ENCODE measurements at places on chromosomes 6 and 20. TPM values are rescaled to one million over a fixed set of nuclear protein-coding genes. Genes with fewer than 3 reads are reported as not detected.

- DNase-seq = no peak
Observed at GRCh38 chr6:11426571-11426970, 111.0 kb upstream of the TMEM170B start.

DNA sequence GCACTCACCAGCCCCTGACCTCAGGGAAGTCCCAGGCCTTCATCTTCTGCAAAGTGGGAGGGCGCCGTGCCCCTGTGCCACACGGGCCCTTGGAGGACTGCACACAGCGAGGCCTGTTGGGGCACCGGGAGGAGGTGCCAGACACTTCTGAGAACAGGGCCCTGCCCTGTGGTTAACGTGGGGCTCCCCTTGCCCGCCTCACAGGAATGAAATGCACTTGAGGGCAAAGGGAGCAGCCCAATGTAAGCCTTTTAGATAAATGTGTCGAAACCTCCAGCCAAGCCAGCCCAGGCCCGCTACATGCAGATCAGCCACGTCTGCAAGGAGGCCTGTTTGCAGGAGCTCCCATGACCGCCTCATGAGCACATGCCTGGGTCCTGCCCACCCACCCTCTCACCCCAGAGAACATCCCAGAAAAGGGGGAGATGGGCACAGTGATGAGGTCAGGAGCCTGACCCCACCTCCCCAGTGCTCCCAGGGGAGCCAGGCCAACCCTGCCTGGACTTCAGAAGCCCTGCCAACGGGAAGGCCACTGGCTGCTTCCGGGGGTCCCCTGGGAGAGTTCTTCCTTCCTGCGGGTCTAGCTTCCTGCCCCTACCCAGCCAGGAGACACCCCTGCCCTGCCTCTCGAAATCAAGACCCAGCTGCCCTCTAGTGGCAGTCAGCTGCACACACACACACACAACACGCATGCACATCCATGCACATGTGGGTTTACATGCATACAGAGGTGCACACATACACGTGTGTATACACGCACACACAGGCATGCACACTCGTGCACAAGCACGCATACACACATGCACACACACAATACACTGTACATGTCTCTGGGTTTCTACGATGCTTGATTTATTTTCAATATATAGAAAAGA, 178.7 kb downstream of the TAF4 start:
- peak; percentile 27 for DNase-seq

GRCh38 chr20:45445805-45446562, 23.6 kb upstream of the WFDC2 start:
- peak; percentile 35 for DNase-seq

GRCh38 chr20:53227523-53227922, 255.4 kb downstream of the TSHZ2 start:
- no peak for DNase-seq

- DNase-seq = no peak
Observed at GRCh38 chr20:59425572-59425971, 125.2 kb downstream of the EDN3 start.

GRCh38 chr6:9140172-9140571, 704.8 kb upstream of the SLC35B3 start:
- no peak for DNase-seq

- DNase-seq = no peak
Observed at GRCh38 chr20:25444556-25444955, 37.1 kb downstream of the GINS1 start.

GRCh38 chr6:17985934-17986655, 1.3 kb downstream of the KIF13A start:
- no peak for DNase-seq

DNA sequence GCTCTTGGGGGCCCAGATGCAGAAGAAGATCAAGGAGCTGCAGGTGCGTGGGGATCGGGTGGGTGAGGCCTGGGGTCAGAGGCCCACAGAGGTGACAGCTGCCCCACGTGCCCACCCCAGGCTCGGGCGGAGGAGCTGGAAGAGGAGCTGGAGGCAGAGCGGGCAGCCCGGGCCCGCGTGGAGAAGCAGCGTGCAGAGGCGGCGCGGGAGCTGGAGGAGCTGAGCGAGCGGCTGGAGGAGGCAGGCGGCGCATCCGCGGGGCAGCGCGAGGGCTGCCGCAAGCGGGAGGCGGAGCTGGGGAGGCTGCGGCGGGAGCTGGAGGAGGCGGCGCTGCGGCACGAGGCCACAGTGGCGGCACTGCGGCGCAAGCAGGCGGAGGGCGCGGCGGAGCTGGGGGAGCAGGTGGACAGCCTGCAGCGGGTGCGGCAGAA, 41.5 kb downstream of the MYH7B start:
- no peak for DNase-seq

DNA sequence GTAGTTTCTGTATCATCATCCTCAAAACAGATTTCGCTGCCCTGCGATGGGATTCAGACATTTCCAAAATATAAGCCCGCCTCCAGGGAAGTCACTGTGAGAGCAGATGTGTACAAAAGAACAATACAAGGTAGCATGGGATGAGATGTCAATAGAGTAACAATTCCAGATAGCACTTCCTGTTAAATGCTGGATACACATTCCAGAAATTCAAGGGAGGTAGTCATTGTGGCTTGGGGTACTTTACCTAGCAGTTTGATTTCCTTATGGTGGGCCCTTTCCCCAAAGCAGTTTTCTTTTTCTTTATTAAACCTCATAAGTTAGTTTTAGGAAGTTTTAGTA, 2.5 kb downstream of the RNF217 start:
- DNase-seq = no peak

DNA sequence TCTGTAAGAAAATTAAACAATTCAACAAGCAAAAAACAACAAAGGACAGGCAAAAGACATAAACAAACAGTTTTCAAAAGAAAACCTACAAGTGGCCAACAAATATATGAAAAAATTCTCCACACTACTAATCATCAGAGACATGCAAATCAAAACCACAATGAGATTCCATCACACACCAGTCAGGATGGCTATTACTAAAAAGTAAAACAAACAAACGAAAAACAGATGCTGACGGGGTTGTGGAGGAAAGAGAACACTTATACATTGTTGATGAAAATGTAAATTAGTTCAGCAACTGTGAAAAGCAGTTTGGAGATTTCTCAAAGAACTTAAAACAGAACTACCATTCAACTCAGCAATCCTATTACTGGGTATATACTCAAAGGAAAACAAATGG, 537.6 kb downstream of the HDGFL1 start:
- DNase-seq = no peak

GRCh38 chr6:41372832-41373626, 37.6 kb downstream of the NCR2 start:
- no peak for DNase-seq

DNA sequence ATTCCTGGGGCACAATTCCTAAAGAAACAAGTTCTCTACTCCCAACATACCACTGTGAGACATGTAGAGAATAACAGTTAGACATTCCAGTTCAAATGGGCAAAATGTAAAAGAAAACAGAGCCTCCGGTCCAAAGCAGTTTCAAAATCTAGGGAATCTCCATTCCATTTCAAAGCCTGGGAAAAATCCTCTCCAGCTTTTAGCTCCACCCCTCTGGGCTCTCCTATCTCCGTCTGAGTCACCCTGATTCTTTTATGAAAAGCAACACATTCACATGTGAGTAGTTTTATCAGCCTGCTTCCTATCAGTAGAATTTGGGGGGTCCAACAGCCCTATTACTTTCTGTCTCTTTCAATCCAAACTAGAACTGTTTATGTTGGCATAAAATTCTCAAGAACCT, 3.7 kb downstream of the CSNK2A1 start:
- DNase-seq = no peak

DNA sequence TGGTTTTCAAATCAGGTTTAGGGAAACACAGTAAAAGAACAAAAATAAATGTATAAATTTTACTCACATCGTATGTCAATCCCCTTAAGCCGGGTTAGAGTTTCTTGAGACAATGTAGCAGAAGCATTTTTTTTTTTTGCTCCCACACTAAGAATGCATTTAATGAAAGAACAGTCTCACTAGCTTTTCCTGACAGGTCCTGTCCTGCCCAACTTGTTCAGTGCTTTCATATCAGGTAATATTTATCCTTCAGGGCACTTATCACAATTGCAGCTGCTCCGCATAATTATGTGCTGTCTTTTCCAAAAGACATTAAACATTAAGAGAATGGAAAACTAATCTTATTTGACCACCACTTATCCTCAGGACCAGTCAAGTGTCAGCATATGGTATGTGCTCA, 632.0 kb downstream of the HTR1B start:
- no peak for DNase-seq

DNA sequence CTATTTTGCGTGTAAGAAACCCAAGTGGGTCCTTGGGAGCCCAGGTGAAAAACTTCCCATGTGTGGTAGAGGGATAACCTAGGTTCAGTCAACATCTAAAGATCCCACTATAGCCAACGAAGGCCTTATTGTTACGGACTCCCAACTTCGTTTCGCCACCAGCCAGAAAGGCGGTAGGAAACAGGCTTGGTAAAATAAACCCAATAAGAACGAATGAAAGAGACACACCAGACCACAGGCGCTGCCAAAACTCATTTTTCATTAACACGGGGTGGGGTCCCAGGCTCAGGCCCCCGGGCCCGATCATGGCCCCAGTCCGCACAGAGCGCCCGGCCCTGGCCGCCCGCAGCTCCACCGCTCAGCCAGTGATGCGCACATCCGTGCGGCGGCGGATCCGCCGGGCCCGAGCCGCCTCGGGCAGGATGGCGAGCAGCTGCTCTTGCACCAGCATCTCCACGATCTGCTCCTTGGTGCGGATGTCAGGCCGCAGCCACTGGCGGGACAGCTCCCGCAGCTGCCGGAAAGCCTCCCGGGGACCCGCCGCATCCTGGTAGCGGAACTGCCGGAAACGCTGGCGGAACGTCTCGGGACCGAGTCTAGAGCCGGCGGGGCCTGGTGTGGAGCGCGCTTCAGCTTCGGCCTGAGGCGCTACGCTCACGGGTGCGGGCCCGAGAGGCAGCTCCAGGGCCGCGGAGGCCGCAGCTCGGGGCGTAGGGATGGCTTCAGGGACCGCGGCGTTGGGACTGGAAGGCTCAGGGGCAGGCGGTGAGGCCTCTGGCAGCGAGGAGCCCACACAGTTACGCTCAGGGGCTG, 709 bp downstream of the SCAND1 start:
- DNase-seq = peak; percentile 79

GRCh38 chr6:158761746-158762145, 57.4 kb downstream of the EZR start:
- no peak for DNase-seq

DNA sequence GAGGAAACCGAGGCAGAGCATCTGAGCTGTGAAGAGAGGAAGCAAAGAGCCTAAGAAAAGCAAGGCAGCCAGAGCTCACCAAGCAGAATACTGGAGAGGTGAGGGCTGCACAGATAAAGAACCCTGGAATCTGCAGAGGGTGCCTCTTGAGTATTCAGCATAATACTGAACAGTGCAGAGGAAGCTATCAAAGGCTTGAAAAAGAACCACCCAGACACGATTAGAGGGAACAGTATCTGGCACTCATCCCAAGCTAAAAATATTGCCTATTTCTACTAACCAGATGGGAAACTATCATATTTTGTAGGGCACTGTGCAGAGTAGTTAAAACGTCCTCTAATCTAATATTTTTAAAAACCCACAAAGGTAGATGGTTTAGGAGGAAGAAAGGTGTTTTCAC, 41.8 kb upstream of the OPRM1 start:
- no peak for DNase-seq

DNA sequence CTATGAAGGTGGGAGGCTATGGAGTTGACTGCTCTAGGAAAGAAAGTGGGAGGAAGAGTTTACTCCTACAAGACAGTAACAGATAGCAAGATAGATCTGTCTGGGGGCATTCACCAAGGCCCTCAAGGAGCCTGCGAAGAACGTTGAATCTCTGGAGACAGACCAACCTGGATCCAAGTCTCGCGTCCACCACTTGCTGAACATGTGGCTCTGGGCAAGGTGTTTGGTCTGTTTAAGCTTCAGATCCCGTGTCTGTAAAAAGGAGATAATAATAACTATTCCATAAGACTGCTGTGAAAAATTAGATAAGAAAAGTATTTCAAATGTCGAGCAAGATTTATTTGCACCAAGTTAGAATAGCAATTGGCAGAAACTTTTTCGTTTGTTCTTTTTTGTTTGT, 8.1 kb upstream of the EEF1A1 start:
- DNase-seq = no peak

- DNase-seq = no peak
Observed at GRCh38 chr20:39117491-39117890, 155.3 kb downstream of the DHX35 start.

DNA sequence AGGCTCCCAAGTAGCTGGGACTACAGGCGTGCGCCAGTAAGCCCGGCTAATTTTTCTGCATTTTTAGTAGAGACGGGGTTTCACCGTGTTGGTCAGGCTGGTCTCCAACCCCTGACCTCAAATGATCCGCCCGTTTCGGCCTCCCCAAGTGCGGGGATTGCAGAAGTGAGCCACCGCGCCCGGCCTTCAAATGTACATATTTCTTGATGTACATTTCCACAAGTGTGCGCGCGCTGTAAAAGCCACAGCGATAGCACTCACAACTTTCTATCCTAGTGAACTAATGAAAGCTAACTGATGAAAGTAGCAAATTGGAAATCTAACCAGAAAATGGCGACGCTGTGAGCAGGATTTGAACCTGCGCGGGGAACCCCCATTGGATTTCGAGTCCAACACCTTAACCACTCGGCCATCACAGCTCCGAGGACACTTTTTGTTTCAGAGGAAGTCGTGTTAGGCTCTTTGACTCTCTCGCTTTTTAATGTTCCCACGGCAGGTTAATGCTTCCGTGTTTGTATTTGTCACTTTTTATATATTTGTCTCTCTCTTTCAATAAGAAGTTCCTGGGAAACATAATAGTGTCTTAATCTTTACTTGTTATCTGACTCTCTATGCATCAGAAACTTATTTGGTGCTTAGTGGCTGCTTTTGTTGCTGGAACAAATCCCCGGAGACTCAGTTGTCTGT, 199.4 kb upstream of the ZNF184 start:
- DNase-seq = peak; percentile 59

- DNase-seq = no peak
Observed at GRCh38 chr6:99602520-99603420, 3.9 kb upstream of the PRDM13 start.

DNA sequence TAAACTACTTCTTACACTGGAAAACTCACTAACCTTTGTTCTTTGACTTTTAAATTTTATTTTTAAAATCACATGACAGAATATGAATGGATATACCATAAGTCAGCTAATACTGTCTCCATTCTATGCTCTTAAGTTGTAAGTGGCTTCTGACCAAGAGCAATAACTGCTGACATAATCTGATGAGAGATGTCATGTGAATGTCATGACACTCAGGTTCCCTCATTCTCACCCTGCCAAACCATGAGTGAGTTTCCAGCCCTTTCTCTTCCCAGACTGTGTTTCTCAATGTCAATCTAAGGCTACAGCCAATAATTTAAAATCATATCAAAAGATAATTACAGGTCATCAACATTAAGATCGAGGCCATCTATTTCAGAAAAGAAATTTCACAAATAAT, 39.7 kb downstream of the KIF16B start:
- DNase-seq = no peak

- no peak for DNase-seq
Observed at GRCh38 chr20:16290358-16290757, 282.9 kb downstream of the KIF16B start.

Gene FOXQ1
- not detected for total RNA-seq

Gene FKBP1A
- total RNA-seq = 228 TPM

Gene ENPP3
- 7.4 TPM for total RNA-seq

Gene UBE2C
- 197 TPM for total RNA-seq

Gene SNAI1
- 1.3 TPM for total RNA-seq

Gene DSP
- 0.32 TPM for total RNA-seq

Gene ATAT1
- total RNA-seq = 14.2 TPM

Gene ZNF165
- total RNA-seq = 5.1 TPM

Gene MEP1A
- total RNA-seq = not detected
